ENCODE measurements at places on chromosomes 2 and 18.

DNA sequence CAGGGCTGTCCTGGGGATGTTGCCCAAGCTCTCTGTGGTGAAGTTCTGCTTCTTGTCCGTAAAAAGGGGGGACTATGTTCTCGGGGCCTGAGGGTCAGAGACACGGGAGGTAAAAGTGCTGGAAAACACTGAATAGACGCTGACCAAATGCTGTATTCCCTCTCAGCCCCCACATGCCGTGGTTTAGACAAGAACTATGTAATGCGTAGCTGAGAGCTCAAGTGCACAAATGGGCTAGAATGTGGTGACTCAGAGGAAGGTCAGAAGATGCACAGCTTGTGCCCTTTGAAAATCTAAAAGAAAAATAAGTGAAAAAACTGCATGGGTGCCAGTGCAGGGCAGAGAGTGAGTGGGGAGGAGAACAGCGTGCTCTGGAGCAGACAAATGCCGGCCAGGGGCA, 80.3 kb upstream of the MAP4K4 start:
- DNase-seq: no peak

GRCh38 chr2:37189452-37190153, 1.1 kb upstream of the SULT6B1 start:
- DNase-seq: no peak

DNA sequence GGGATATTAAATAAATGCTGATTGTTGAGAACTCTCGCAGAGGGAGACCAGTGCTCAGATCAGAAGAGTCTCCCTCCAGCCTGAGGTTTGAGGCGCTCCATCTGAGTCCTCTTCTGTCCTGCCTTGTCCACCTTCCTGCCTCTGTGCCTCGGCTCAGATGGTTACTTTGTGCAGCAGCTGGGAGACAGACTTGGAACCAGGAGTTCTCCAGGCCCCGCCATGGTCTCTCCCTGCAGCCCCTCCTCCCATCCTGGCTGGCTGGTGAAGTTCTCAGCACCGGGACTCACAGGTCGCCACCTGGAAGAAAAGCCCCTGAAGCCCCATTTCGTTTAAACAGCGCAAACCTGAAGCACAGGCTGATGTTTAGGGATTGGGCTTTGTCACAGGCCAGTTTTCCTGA, 60.6 kb downstream of the DDX1 start:
- DNase-seq: no peak

DNA sequence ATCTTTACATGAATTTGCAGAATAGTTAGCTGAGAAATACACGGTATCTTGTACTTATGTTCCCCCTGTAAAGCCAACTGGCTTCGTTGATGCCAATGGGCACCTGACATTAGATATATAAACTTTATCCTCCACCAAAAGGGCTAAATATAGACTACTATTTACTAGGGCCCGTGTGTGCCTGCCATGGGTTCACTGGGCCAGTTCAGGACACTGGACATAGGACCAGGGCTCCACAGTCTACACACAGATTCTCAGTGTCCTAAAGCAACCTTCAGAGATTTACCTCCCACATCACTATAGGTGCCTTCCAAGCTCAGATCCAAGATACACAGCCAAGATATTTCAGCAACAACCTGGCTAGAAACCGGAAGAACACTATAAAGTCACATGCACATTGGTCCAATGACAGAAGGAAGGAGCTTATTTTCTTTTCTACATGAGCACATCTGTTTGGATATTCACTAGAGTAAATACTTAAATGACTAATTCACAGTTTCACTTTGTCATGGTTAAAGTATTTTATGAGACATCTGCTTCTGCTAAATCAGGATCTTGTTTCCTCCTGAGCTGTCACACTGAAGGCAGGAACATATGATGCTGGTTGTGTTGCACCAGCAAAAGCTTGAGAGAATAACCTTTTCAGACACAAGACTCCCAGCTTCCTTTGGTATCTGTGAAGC, 95.1 kb downstream of the MYO5B start:
- DNase-seq: no peak

DNA sequence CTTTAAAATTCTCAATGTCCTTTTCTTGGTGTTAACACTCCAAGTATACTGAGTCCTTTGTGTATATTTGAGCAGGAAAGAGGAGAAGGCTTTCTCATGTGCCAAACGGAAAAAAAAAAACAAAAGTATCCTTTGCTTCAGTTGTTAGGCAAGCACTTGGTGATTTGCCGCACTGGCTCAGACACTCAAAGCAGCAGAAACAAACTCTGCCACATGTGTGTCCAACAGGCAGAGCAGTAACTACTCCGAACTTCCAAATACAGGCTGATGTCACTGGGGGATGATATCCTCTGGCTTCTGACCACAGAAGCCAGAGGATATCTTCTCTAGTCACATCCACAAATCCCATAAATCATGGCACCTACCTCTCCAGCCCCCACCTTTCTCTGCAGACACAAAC, 108.0 kb upstream of the SALL3 start:
- DNase-seq: no peak

GRCh38 chr2:24083567-24084385, 858 bp downstream of the TP53I3 start:
- peak; percentile 86 for DNase-seq

Measured in germinal center (tissue), 1 donor.